IPS DF 6.9 (cell line): ENCODE measurements at places on chromosomes 3 and 15.

DNA sequence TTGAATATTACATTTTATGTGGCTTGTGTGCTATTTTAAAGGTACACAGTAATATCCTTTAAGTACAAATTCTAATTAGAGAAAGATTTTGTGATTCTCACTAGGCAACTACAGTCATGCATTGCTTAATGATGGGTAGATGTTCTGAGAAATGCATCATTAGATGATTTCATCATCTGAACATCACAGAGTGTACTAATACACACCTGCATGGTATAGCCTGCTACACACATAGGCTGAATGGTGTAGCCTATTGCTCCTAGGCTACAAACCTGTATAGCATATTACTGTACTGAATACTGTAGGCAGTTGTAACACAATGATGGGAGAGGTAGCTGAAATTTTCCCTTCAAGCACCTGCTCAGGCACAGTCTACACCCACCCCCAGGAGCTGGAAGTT is 217.4 kb upstream of the EOMES start:
- no peaks in the 10 kb centered on the region for H3K4me1 ChIP-seq
- no peak overlapping the region for H3K4me3 ChIP-seq
- no peak for DNase-seq

- no peaks in the 10 kb centered on the region for H3K27me3 ChIP-seq
- DNase-seq = no peak
- no peaks in the 10 kb centered on the region for H3K4me1 ChIP-seq
These were observed 76.5 kb upstream of the BCL6 start for GRCh38 chr3:187821616-187822317.

DNA sequence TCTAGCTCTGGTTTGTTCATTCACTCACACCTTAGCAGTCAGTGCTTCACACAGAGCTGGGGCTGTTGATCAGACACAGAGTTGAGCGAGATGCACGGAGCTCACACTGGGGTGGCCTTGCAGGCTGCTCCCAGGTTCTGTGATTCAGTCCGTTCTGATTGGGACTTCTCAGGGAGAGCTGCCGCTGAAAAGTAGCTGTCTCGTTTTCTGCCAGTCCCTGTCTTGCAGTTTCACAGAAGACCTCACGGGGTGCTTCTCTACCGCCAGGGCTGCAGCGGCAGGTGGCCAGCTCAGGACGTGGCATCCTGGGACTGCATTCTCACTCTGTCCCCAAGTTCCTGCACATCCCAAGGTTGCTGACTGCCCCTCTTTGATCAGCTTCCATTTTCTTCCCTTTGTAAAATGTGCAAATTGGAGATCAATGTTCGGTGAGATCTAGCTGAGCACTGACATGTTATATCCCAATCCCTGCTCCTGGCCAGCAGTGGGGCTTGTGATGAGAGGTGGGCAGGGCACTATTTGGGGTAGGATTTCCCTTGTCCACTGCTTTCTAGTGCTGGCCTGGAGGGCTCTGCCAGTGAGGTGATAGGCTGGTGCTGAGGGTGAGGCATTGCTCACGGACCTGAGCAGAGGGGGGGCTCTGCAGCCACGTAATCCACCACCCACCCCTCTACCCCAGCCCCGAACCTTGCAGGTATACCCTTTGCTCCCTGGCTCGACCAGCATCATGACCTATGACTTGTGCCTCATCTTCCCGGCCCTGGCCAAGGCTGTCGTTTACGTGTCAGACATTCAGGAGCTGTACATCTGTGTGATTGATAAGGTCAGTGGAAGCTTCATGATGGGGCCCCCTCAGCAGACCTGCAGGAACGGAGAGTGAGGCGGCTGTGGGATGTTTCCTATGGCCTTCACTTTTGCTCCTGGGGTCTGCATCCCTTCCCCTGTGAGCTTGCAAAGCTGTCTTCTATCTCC is 5.3 kb upstream of the TXNRD3 start:
- no peak overlapping the region for H3K4me3 ChIP-seq
- no peaks in the 10 kb centered on the region for H3K4me1 ChIP-seq
- H3K27ac ChIP-seq = no peak overlapping the region
- DNase-seq = no peak
- no peaks in the 10 kb centered on the region for H3K27me3 ChIP-seq

GRCh38 chr15:88704791-88705768 is 66.3 kb downstream of the ISG20 start:
- no peak for DNase-seq
- no peaks in the 10 kb centered on the region for H3K36me3 ChIP-seq
- no peak overlapping the region for H3K27ac ChIP-seq

- no peak overlapping the region for H3K4me3 ChIP-seq
- no peak overlapping the region for H3K27ac ChIP-seq
- DNase-seq = no peak
- H3K27me3 ChIP-seq = no peaks in the 10 kb centered on the region
- no peaks in the 10 kb centered on the region for H3K4me1 ChIP-seq
These were observed 14.1 kb upstream of the HRH1 start for GRCh38 chr3:11140030-11140712.

DNA sequence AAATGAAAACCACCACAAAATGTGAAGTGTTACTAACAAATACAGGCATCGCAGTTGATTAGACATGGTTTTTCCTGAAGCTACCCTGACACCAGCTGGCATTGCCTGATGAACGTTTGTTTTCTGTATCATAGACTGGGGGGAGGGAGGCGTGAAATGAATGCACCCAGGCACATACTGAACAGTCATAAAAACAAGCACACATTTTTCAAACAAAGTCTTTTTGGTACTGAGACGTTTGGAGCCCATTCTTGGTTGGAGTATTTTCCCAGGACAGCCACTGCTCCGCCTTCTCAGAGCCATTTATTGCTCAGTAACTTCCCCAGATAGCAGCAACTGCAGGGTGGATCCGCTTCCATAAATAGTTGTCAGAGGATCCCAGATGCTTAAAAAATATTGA is 52.4 kb downstream of the KLF13 start:
- peaks cover 11% of the 10 kb centered on the region; the same call in 1 of the 2 replicates for H3K4me1 ChIP-seq
- H3K36me3 ChIP-seq = peaks cover under 1% of the 10 kb centered on the region; the same call in 1 of the 2 replicates
- DNase-seq = no peak
- H3K4me3 ChIP-seq = no peak overlapping the region
- H3K27ac ChIP-seq = no peak overlapping the region
- no peaks in the 10 kb centered on the region for H3K27me3 ChIP-seq

DNA sequence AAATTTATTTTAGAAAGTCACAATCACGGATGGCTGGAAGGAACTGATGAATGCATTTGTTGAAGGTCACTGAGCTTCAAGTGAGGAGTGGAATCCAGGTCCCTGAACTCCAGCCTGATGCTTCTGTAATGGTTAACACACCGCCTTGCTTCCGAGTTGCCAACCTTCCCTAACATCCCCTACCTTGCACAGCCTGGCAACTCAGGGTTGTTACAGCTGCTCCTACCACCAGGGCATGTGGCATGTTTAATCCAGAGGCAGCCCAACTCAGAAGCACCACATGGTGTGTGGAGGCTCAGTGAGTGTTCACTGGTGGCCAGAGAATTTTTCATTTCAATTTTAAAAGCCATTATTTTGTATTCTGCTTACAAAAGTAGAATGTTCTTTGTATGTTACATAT is 4.9 kb downstream of the TM2D3 start:
- H3K4me1 ChIP-seq = peaks cover 1% of the 10 kb centered on the region; the same call in 1 of the 2 replicates
- H3K27ac ChIP-seq = no peak overlapping the region
- no peak overlapping the region for H3K4me3 ChIP-seq
- H3K36me3 ChIP-seq = peaks cover 4% of the 10 kb centered on the region
- no peak for DNase-seq
- no peaks in the 10 kb centered on the region for H3K27me3 ChIP-seq

GRCh38 chr3:119783255-119783654 is 1.4 kb downstream of the NR1I2 start:
- no peak for DNase-seq
- H3K4me3 ChIP-seq = no peak overlapping the region
- H3K27me3 ChIP-seq = no peaks in the 10 kb centered on the region
- no peak overlapping the region for H3K27ac ChIP-seq
- H3K36me3 ChIP-seq = no peaks in the 10 kb centered on the region

GRCh38 chr15:53384417-53384816 is 375.0 kb downstream of the WDR72 start:
- H3K4me3 ChIP-seq = no peak overlapping the region
- H3K27me3 ChIP-seq = no peaks in the 10 kb centered on the region

DNA sequence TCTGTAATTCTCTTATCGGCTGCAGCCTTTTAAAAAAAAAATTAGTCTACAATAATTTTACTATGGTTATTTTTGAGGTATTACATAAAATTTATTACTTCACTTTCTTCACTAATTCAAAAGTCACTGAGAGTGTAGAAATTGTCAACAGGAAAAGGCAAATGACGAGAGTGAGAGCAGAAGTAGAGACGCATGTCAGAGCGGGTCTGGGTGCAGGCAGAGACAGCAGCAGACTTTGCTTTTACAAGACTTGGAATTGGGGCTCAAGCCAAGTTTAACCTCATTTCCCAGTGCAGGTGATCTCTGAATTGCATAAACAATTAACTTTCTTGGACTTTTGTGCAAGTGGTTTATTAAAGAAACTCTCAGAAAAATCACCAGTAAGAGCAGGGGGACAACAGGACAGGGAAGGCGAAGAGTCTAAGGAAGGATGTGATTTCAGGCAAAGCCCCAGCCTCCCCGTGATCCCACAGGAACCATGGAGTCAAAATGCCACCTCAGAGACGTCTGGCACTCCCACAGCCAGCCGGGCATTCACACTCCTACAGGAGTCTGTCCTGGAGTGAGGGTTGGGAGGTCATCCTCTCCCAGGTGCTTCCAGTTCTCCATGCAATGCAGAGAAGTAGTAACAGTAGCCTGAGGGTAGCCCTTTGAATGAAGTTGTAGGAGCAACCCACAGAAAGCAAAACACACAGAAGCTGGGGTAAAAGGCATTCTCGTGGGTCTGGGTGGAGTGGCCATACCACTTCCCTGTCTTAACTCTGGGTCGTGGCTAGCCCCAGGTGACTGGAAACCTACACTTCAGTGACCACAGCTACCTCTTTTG is 274.0 kb upstream of the TGFBR2 start:
- no peaks in the 10 kb centered on the region for H3K36me3 ChIP-seq
- no peak for DNase-seq
- H3K27ac ChIP-seq = no peak overlapping the region
- H3K27me3 ChIP-seq = no peaks in the 10 kb centered on the region
- no peak overlapping the region for H3K4me3 ChIP-seq

DNA sequence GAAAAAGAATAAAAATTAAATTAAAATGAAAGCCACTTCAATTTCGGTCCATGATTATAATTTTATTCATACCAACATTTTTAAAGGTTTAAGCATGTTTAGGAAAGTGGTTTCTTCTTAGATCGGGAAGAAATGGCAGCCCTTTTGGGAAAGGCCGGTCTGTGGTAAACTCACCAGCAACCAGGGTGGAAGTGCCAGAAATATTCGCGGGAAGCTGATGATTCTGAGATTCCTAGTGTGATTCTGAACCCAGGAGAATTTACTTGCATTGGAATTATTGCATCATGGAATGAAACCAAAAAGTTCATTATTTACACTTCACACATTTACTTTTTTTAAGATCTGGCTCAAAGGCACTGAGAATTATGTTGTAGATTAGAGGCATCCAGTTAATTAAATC is 97.2 kb upstream of the CCNL1 start:
- H3K4me1 ChIP-seq = peaks cover 2% of the 10 kb centered on the region; the same call in 1 of the 2 replicates
- no peaks in the 10 kb centered on the region for H3K36me3 ChIP-seq
- H3K27ac ChIP-seq = no peak overlapping the region
- H3K4me3 ChIP-seq = no peak overlapping the region
- no peaks in the 10 kb centered on the region for H3K27me3 ChIP-seq
- DNase-seq = no peak

DNA sequence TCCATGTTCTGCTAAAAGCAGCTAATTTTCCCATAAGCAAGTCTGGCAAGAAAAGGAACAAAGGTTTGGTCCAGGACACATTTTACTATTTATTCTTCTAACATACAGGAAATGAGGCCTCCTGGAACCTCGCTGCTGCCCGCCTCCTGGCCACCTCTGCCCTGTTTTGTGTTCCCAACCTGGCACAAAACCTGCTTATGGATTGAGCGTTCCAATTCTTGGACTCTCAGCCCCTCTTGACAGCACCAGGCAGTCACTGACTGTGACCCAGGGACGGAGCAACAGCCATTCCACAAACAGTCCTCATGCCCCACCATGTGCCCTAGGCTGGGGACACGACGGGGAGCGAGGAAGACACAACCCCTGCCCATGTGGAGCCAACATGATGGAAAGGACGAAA is 11.6 kb upstream of the SSUH2 start:
- H3K4me3 ChIP-seq = no peak overlapping the region
- H3K4me1 ChIP-seq = no peaks in the 10 kb centered on the region
- no peaks in the 10 kb centered on the region for H3K36me3 ChIP-seq
- no peak for DNase-seq
- no peak overlapping the region for H3K27ac ChIP-seq

- H3K27ac ChIP-seq = no peak overlapping the region
- DNase-seq = no peak
- no peaks in the 10 kb centered on the region for H3K27me3 ChIP-seq
- H3K36me3 ChIP-seq = no peaks in the 10 kb centered on the region
- no peaks in the 10 kb centered on the region for H3K4me1 ChIP-seq
These were observed 66.3 kb upstream of the DCBLD2 start for GRCh38 chr3:98967758-98968157.

DNA sequence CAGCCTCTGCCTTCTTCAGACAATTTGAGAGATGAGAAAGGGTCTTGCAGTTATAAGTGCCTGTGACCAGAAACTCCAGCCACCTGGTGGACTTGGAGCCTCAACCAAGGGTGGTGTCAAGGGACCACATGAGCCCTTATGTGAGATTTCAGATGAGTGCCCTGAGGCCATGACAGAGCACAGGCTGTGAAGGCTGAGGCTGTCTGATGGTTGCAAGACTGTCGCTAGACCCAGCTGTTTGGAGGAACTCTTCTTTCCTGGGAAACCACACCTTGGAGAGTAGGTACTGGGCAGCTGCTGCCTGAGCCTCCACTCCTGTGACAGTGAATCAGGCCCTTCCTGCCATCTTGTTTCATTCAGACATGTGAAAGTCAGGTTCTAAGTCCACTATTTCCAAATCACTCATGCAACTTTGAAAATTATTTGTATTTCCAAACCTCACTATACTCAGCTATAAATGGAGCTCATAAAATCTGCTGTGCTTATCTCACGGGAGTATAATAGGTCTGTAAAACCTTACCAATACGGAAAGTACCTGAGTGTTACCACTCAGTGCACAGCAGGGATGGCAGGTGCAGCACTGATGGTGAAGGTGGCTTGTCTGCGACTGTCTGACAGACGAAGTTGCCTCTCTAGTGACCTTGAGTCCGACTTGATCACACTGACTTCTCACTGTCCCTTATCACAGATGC is 99.4 kb downstream of the RPL39L start:
- H3K4me3 ChIP-seq = no peak overlapping the region
- no peaks in the 10 kb centered on the region; the same call in 1 of the 2 replicates for H3K27me3 ChIP-seq
- H3K27ac ChIP-seq = no peak overlapping the region
- no peaks in the 10 kb centered on the region for H3K4me1 ChIP-seq

- no peaks in the 10 kb centered on the region for H3K36me3 ChIP-seq
- 0 out of 2 replicates have a peak, but pooled peaks cover 2% of the 10 kb centered on the region for H3K4me1 ChIP-seq
- no peaks in the 10 kb centered on the region for H3K27me3 ChIP-seq
These were observed 156.6 kb downstream of the SMAD6 start for GRCh38 chr15:66858423-66859207.

DNA sequence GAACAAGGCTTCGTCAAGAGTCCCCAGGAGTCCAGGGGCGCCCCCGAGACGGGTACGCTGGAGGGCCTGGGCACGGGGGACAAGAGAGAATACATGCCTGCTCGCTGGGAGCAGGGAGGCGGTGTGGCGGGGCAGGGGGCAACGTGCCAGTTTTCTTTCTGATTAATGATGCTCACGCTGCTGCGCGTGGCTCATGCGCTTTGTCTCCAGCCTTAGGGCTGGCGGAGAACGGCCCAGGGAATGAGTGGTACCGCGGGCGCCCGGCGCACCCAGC is 408 bp upstream of the ARPP21 start:
- H3K36me3 ChIP-seq = no peaks in the 10 kb centered on the region
- H3K27ac ChIP-seq = no peak overlapping the region
- DNase-seq = no peak
- peak overlapping the region; percentile 31 for H3K4me3 ChIP-seq
- H3K27me3 ChIP-seq = peaks cover 26% of the 10 kb centered on the region
